ENCODE measurements at places on chromosomes 4 and X. TPM values are rescaled to one million over a fixed set of nuclear protein-coding genes. Genes with fewer than 3 reads are reported as not detected.

- DNase-seq, result peak; percentile 36
These were observed 332.7 kb upstream of the IGFBP7 start for GRCh38 chr4:57442831-57443291.

- no peak for DNase-seq
These were observed 999.1 kb downstream of the STPG2 start for GRCh38 chr4:97144199-97144598.

- DNase-seq, result no peak
These were observed 81.7 kb downstream of the ZC4H2 start for GRCh38 chrX:64894454-64895038.

DNA sequence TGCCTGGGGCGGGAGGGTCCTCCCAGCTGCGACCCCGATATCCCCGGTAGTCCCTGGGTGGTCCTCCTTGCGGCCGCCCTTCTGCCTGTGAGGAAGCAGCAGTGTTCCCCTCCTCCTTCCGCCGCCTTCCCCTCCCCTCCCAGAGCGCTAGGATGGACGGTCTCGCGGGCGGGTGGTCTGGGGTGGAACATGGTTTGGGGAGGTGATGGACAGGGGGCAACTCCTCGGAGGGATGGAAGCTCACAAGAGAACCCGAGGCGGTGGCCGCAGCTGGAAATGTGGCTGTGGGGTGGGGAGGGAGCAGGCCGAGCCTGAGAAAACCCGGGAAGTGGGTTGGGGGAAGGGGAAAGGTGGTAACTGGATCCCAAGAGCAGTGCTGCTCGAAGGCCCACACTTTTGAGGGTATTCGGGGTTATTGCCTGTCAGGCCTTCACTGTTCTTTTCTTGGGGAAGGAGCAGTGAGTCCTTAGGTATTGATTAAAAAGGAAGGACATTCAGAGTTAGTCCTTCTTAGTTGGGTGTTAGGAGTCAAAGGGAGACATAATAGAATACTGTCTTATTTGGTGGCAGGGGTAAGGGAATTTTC, 581 bp downstream of the UBE2K start:
- DNase-seq, result peak; percentile 22

DNA sequence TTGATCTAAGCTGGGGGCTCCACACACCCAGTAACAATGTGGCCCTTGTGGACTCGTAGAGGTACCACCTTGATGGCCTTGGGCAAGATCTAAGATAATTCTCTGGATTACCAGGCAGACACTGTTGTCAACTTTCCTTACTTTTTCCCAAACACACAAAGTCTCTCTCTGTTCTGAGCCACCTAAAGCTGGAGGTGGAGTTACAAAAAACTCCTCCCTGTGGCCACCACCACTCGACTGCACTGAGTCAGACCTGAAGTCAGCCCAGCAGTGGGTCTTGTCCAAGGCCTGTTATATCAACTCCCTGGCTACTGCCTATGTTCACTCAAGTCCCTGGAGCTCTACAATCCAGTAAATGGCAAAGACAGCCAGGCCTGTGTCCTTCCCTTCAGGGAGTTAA, 70.1 kb upstream of the TECRL start:
- no peak for DNase-seq

GRCh38 chr4:74374561-74375327, 9.8 kb downstream of the EREG start:
- DNase-seq, result peak; percentile 54

- no peak for DNase-seq
These were observed 753.3 kb downstream of the ADGRL3 start for GRCh38 chr4:61953386-61953785.

DNA sequence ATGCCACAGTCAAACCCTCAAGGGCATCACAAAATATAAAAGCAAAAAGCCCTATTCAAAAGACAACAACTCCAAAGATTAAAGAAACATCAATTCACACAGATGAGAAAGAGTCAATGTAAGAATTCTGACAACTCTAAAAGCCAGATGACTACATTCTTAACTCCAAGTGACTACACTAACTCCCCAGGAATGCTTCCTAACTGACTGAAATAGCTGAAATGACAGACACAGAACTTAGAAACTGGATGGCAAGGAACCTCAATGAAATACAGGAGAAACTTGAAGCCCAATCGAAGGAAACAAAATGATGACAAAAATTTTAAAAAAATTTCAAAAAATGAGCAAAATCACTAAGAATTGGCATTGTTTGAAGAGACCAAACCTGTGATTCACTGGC, 1047.6 kb upstream of the PCDH10 start:
- DNase-seq, result peak; percentile 54

DNA sequence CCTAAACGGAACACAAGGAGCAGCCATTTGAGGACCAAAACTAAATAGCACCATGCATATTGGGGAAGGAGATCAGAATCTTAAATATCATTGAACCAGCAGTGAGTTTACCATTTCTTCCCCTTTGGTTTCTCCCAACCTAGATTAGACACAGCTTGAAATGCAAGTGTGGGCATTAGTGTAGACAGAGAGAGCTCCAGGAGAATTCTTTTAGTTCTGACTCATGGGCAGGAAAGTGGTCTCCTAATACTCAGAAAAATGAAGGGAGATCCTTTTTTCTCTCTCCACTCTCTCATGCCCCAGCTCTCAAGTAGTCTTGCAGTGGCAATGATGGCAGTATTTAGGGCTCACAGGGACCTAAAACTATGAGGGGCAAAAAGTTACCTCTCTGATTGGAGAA, 567.9 kb downstream of the INPP4B start:
- DNase-seq, result no peak

GRCh38 chrX:112865464-112866025, 24.9 kb upstream of the AMOT start:
- no peak for DNase-seq

- DNase-seq, result no peak
These were observed 525.7 kb downstream of the PPARGC1A start for GRCh38 chr4:23364167-23364566.

GRCh38 chrX:136130931-136131833, 16.2 kb upstream of the FHL1 start:
- peak; percentile 90 for DNase-seq

DNA sequence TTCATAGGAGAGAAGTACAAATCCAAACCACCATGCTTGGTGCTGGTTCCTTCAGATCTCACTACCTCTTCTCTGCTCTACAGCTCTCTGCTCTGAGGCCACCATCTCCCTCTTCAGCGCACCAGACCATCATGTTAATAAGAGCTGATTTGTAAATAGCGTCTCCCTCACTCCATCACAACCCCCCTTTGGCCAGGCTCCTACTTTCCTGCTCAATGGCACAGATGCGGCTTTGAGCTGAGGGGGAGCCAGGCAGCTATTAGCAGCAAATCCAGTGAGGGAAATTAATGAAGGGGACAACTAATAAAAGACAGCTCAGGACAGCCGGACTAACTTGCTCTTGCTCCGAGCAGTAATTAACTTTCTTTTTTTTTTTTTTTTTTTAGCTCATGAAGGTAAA, 13.1 kb downstream of the NEUROG2 start:
- no peak for DNase-seq

DNA sequence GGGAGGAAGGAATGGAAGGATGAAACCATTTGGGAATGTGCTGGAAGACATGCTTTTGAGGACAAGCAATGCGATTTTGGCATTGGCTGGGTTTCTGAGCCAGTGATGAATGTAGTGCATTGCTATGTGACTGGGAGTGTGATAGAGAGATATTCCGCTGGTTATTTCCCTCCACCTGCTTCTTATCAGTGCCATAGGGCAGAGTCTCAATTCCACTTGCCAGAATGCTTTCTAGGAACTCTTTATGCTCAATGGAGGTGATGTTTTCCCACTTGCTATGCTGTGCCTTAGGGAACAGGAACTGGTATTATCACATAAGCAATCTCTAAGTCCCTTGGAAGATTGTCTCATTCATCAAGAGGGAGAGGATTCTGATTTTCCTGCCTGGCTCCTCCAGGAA, 28.0 kb downstream of the TBL1X start:
- DNase-seq, result no peak

- no peak for DNase-seq
These were observed 37.5 kb upstream of the IL13RA2 start for GRCh38 chrX:115054876-115055275.

DNA sequence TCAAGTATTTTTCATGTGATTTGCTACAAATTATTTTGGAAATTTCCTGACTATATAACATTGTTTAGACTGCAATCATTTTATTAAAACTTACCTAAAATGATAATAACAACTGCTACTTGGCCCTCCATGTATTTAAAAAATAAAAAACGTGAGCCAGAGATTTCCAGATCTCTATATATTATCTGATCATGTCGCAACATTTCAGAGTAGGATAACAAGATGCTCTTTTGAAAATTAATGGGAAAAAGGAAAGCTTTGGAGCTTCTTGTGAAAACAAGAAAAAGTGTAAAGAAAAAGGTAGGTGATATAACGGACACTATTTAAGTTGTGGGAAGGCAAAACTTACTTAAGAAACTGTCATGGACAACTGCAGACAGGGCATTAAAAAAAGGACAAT, 14.9 kb upstream of the MAB21L2 start:
- DNase-seq, result no peak

GRCh38 chr4:106687026-106687425, 318.4 kb upstream of the GIMD1 start:
- DNase-seq, result peak; percentile 27

DNA sequence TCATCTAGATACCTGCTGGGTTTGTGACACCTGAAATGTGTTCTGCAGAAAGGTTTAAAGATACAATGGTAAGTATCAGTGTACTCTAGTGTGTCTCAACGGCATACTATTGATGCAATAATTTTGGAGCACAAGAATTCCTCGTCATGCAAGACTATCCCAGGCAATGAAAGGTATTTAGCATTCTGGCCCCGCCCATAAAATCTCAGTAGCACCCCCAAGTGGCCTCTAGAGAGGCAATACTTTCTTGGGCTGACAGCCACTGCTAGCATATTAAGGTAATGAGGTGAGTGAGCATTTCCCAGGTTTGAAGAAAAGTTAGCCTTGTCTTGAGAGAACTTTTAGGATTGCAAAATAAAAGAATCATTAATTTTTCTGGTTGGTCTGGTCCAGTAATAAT, 24.0 kb downstream of the TAB3 start:
- no peak for DNase-seq

DNA sequence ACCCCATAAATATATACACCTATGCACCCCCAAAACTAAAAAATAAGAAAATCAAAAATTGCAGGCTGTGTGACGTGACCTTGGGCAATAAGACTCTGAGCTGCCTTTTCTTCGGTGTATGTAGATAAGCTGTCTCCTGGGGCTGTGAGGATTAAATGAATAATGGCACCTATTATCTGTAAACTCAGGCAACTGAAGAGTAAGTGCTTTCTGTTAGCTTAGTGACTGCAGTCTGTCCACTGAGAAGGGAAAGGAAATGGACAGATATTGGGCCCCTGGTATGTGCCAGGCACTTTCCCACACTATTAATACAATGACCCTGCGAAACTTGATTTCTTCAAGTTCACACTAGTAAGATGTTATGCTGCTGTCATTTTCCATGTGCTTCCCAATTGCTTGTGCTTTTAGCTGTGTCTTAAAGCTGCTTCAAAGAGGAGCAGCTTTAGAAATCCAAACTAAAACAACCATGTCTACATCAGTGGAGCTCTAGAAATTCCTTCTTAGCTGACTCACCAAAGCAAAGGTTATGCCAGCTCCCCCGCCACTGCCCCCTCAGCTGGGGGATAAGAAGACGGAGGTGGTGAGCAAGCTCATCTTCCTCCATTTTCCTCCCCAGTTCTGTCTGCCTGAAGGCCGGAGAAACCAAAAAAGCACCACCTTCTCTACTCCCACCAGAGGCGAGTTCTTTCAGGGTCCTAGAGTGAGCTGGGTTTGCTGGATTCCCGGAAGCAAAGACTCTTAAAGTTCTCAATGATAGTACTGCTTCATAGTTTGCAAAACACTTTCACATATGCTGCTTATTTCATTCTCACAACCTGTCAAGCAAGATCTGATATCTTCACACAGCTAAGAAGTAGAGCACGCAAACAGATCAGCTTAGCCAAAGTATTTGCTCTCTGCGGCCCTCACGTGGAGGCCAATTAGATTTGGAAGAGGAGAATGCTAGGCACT, 8.8 kb upstream of the DGAT2L6 start:
- peak; percentile 68 for DNase-seq

- DNase-seq, result no peak
These were observed 115.2 kb upstream of the GABRA2 start for GRCh38 chr4:46505131-46505530.

DNA sequence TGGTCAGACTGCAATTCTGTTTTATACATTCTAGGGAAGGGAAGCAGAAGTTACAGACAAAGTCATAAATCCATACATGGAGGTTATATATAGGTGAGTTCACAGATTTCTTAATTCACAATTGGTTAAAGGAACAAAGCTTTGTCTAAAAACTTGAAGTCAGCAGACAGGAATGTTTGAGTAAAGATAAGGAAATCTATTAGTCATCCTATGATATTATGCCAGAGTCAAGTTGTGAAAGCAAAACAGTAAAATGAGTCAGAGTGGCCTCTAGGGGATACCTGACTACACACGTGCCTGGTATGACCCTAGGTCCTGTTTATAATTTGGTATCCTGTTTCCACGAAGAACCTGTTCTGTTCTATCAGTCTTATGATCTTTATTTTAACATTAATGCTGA, 31.5 kb downstream of the ACTRT1 start:
- DNase-seq, result peak; percentile 10

- no peak for DNase-seq
These were observed 3.3 kb upstream of the SORCS2 start for GRCh38 chr4:7189066-7189465.

- no peak for DNase-seq
These were observed 9.7 kb downstream of the PDZD4 start for GRCh38 chrX:153820601-153821000.

GRCh38 chr4:52098618-52099017, 47.5 kb downstream of the SPATA18 start:
- no peak for DNase-seq

- peak; percentile 42 for DNase-seq
These were observed 70.7 kb upstream of the NFKB1 start for GRCh38 chr4:102430461-102430910.

DNA sequence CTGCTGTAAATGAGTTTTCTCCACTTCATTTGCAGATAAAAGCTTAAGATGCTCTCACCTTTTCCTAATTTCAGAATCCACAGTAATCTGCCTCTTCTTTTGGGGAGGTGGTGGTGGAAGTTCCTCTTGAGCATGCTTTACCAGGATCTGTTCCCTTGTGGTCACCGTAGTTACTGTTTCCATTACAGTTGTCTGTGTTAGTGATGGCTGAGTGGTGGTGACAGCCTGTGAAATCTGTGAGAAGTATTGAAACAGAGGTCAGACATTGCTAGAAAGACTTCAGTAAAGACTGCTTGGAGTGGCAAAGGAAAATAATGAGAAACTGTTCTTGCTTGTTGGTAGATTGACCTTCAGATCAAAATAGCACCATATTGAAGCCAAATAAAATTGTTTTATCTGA, 666.2 kb downstream of the DMD start:
- no peak for DNase-seq

Gene KIT
- 0.49 TPM for total RNA-seq

Gene CLDN34
- not detected for total RNA-seq

Gene HMGB3
- 8.2 TPM for total RNA-seq

Gene XK
- total RNA-seq, result not detected

Gene SHOX
- not detected for total RNA-seq

Gene GAGE12F
- not detected for total RNA-seq

Gene RHOXF2
- not detected for total RNA-seq

Gene GAGE12D
- not detected for total RNA-seq

Gene ABCG2
- total RNA-seq, result 0.90 TPM

Gene ITGB1BP2
- total RNA-seq, result 6.2 TPM

Gene GAGE12H
- total RNA-seq, result not detected

Gene HS3ST1
- 2.5 TPM for total RNA-seq

Gene ASB5
- total RNA-seq, result 0.09 TPM

Gene PSAPL1
- not detected for total RNA-seq

Gene MAGEB17
- total RNA-seq, result not detected

Gene PPP2R3B
- total RNA-seq, result 20.0 TPM

Data from fibroblast of the aortic adventitia (primary cell).